Right atrium auricular region (tissue), 2 donors: ENCODE measurements at places on chromosomes 1 and 21.

DNA sequence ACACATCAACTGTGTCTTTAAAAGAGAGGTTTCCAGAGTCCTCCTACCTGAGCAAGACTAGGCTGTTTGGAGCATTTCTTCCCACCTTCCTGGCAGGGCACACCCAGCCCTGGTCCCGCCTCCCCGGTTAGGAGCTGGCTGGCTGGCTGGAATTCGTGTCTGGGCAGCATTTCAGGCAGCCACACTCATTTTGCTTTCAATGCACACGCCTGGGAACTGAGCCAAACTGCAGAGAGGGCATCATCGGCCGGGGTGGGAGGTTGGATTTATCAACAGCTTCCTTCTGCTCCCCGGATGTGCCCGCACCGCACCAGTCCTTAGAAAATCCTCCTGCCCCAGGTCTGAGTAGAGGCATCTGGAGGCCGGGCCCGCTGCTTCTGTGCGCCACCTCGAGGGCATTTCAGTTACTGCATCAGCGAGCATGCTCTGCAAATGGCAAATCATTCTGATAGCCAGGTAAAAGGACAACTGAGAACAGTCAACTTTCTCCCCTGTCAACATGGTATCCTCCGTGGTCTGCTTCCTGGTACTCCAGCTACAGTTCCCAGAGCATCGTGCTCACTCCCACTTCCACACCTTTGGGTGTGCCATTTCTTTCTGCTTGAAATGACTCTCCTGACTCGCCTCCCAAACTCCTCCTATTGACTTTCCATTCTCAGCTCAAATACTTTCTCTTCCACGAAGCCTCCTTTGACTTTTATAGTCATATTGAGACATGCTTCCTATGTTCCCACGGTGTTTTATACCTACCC, 20.6 kb downstream of the TCEA3 start:
- peak; percentile 92 for DNase-seq

DNA sequence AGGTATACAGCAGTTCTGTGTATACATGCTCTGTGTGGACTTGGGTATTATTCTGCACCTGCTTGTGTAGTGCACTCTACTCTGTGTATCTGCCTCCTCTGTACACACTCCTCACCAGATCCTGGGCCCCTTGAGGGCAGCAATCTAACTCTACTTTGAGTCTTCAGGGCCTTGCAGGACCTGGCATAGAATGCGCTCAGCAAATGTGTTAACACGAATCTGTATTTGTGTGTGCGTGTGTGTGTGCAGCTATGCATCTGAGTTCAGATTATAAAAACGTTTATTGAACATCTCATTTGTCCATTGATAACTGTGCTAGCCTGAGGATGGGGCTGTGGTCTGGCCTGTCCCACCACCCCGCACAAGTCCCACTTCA, 3.9 kb upstream of the MEF2D start:
- no peak for DNase-seq

- no peak for DNase-seq
These were observed 46.3 kb downstream of the IER5 start for GRCh38 chr1:181134543-181135436.

- DNase-seq = no peak
These were observed 317.7 kb upstream of the DAB1 start for GRCh38 chr1:57741521-57741920.

- peak; percentile 81 for DNase-seq
These were observed 59.0 kb upstream of the IPO9 start for GRCh38 chr1:201769966-201770365.

DNA sequence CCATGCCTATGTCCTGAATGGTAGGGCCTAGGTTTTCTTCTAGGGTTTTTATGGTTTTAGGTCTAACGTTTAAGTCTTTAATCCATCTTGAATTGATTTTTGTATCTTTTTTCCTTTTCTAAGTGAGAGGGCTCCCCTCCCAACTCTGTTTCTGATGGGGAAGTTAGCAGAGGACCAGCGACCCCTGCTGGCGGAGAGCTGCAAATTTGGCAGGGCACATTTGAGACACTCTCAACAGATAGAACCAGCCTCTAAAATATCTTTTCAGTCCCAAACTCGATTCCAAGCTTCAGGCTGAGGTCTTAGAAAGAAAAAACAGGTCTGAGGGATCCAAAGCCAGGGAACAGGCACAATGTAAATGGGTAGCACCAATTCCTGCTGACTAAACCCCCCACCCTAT, 32.5 kb downstream of the LRRC3 start:
- no peak for DNase-seq

- DNase-seq = no peak
These were observed 24.6 kb upstream of the ADARB1 start for GRCh38 chr21:45049714-45050344.

DNA sequence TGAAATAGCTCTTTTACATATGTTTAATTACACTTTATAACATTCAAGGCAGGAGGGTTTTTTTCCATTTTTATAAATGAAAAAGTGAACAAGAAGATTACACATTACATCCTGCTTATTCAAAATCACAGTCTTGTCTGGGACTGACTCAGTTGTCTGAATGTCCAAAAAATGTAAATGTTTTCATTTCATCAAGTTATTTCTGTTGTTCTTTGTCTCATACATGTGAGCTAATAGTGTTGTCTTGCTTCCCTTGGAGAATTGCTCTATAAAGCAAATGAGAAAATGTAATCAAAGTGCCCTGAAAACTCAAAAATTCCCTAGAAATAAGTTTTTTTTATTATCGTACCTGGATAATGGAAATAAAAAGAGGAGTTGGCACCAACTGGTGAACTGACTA, 242.9 kb downstream of the GRIK1 start:
- no peak for DNase-seq

GRCh38 chr1:109910123-109910962, at the start of gene CSF1:
TSS of gene CSF1 (plus strand) at chr1:109910849. CDS start at chr1:109911024, 175 bp downstream.
- peak; percentile 92 for DNase-seq

DNA sequence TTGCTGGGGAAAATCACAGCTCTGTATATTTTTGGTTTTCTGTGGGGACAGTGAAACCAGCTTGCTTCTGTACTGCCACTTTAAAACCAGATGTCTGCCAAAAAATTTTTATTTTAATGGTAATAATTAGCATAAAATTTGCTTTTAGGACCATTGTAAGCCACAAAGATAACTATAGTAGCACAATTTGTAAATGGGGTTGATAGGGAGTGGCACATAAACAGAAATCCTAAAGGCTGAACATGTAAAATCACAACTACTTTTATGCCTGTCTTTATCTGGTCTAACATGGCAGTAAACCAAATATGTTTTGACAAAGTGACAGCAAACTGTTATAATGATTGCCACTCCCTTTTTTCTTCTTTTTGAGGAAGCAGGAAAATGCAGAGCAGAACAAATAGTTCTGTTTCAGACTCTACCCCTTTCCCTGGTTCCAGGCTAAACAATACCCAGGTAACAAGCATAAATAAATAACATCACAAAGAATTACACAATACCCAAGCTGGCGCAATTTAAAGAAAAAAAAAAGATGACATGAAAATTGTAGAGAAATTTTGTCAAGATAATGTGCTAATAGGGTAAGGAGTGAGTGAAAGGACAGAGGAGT, 24.0 kb upstream of the CCDC181 start:
- DNase-seq = no peak

- DNase-seq = peak; percentile 61
These were observed 77.1 kb downstream of the HLCS start for GRCh38 chr21:36889401-36889800.

GRCh38 chr1:166166329-166166697, 488 bp downstream of the FAM78B start:
- DNase-seq = no peak

DNA sequence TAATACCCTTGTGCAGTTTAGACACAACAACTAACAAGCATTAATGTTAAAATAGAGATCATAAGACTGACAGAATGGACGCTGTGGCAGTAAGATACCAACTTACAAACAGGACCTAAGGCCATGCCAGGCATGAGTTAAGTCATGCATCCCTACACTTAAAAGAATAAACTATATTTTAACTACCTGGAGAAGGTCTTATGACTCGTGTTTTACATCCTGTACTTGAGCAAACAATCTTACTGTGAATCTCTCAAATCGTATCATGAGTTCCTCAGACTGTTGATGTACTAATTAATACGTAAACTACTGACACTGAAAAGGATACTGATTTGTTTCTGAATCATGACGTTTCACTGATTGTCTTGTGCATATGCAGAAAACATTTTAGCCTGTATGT, 2.0 kb upstream of the RSPH1 start:
- no peak for DNase-seq

GRCh38 chr1:245790441-245790840, 635.7 kb downstream of the KIF26B start:
- no peak for DNase-seq

GRCh38 chr1:170096806-170097340, 22.4 kb upstream of the KIFAP3 start:
- no peak for DNase-seq

DNA sequence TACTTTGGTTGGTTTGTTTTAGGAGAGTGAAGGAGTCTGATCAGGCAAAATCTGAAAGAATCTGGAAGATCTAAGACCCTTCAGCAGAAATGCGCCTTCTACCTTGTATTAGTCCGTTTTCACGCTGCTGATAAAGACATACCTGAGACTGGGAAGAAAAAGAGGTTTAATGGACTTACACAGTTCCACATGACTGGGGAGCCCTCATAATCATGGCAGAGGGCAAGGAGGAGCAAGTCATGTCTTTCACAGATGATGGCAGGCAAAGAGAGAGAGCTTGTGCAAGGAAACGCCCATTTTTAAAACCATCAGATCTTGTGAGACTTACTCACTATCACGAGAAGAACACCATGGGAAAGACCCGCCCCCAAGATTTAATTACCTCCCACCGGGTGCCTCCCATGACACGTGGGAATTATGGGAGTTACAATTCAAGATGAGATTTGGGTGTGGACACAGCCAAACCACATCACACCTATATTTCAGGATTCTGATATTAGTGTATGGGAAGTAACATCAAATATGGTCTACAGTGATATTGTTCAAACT, 99.3 kb downstream of the GLUL start:
- DNase-seq = no peak

GRCh38 chr21:39525129-39525528, 73.4 kb downstream of the SH3BGR start:
- DNase-seq = no peak

GRCh38 chr1:237677979-237678378, 212.7 kb downstream of the ZP4 start:
- DNase-seq = no peak

DNA sequence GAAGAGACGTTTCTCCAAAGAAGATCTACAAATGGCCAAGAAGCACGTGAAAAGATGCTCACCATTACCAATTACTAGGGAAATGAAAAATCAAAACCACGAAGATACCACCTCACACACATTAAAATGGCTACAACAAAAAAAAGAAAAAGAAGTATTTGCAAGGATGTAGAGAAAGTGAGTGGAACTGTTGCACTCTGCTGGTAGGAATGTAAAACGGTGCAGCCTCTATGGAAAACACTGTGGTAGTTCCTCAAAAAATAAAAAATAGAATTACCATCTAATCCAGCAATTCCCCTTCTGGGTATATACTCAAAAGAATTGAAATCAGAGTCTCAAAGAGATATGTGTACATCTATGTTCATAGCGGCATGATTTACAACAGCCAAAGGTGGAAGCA, 115.4 kb upstream of the EDN2 start:
- DNase-seq = no peak

DNA sequence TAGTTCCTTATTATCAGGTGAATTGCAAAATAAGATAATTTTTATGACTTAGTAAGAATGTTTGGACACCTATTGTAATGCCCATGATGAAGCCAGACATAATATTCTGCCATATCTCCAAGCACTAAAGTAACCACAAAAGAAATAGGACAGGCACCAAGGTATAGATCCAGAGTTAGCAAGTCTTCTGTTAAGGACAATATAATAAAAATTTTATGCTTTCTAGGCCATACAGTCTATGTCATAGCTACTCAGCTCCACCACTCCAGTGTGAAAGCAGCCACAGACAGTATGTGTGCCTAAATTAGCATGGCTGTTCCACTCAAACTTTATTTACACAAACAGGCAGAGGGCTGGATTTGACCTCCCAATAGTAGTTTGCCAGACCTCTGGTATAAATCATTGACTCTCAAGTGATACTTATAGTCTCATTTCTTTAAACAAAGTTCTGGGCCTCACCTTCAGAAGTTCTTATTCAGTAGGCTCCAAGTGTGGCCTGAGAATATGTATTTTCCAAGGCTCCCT, 88.3 kb downstream of the SCMH1 start:
- no peak for DNase-seq

DNA sequence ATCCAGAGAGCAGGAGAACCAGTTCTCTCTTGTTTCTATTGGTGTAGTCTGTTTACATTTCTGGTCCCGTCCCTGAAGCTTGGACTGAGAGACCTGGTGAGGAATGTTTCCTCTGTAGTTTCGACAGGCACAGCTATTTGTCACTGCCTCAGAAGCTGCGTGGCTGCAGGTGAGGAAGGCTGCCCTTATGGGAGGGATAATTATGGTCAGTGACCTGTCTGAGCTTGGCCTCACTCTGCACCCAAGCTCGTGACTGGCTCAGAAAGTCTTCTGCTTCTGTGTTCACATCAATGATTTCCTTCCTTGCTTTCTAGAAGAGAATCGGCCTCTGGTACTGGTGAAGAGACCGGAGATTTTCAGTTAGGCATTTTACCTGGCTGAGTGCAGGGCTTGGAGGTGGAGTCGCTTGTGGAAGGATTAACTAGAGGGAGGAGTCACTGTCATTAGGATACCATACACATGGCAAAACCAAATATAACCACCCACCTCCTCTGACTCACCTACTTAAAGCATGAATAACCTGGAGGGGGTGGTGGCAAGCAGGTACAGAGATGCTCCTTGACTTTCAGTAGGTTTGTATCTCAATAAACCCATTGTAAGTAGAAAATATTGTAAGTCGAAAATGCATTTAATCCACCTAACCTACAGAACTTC, 19.9 kb upstream of the WDR26 start:
- no peak for DNase-seq

GRCh38 chr21:45859762-45860357, 121.7 kb upstream of the COL6A1 start:
- DNase-seq = no peak

DNA sequence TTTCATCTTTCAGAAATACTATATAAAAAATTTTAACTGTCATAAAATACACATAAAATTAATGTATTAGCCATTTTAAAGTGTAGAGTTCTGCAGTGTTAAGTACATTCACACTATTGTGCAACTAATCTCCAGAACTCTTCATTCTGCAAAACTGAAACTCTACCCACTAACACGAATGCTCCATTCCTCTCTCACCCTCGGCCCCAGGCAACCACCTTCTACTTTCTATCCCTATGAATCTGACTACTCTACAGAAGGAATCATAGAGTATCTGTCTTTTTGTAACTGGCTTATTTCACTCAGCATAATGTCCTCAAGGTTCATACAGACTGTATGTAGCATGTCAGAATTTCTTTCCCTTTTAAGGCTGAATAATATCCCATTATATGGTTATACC, 43.4 kb downstream of the LTN1 start:
- no peak for DNase-seq
